Right forelimb (tissue), 1 donor: ENCODE measurements at places on chromosomes 3 and 15.

DNA sequence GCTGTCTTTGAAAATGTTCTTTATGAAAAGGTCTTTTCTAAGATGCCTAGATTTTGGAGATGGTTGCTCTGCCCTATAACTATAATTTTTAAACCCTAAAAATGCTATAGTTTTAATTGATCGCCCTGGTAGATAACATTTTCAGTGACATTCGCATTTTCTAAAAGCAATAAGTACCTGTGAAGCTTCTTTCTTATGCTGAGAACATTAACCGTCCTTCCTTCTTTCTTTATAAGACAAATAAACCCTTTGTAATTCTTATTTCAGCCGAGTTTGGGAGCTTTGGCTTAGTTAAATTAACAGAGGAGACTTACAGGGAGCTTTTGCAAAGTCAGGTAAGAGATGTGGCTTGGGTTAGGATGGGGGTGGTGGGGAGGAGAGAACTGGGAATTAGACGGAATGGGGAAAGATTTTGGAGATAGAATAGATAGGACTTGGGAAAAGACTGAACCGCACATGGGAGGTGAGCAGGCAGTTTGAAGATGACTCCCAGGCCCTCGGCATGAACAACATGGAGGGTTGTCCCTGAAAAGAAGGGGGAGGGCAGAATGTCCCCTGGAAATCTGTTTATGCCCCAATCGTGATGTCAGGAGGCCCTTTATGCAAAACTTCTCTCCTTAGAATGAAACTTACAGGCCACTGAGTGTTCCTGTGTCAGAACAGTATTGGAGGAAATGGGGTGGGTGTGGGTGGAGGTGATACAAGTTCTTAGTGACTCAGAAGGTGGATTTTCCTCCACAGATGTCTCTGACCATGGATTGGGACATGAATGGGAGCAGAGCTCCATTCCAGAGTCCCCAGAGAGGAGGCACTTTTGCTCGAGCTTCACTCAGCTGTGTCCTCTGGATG, 76.2 kb upstream of the LARS2 start:
- no peak for DNase-seq

GRCh38 chr15:25714538-25714840, 148.6 kb downstream of the ATP10A start:
- peak; percentile 3 for DNase-seq

DNA sequence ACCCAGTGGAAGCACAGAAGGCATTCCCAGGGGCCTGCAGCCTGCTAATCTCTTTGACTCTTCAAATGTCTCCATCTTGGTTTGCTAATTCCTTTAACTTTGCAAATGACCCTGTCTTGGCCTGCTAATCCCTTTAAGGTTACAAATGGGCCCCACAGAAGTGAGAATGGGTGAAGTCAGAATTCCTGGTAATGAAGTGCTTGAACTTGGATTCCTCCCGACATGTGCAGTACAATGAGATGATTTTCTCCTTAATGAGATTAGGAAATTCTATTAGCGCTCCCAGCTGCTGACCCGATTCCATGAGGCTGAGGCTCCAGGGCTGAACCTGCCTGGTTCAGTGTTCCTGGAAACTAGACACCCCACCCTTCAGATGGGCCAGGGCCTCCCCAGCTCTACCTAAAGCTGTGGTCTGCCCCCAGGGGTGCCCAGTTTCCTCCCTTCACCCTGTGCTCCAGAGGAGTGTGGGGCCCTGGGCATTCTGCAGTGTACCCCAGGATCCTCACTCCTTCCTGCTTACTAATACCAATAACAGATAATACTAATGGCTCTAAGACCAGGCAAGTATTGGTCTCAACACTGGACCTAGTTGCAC, 47.4 kb downstream of the SCN5A start:
- no peak for DNase-seq

GRCh38 chr3:21682206-21682605, 68.8 kb downstream of the ZNF385D start:
- DNase-seq, result no peak

DNA sequence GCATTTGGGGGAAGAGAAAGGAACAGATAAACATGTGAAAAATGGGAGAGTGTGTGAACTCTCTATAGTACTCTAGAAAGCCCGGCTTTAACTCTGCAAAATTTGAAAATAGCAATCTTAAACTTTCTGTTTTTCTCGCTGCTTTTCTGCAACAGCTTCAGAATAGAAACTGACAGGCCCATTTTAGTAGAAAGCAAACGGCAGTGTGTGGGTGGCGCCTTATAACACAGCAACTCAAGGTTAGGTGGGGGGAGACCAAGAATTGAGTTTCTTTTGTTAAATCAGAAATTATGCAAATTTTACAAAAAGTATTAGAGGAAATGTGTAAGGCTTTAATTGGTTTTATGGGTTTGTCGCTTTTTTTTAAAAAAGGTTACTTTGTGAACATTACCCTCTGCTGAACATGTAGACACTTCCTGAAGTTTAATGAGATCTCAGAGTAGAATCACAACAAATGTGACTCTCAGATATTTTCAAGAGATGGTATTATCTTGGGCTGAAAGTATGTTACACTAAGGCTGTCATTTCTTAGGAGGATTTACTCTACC, 107.0 kb downstream of the PTPRG start:
- no peak for DNase-seq

GRCh38 chr3:134477002-134477401, 8.8 kb downstream of the ANAPC13 start:
- DNase-seq, result no peak

DNA sequence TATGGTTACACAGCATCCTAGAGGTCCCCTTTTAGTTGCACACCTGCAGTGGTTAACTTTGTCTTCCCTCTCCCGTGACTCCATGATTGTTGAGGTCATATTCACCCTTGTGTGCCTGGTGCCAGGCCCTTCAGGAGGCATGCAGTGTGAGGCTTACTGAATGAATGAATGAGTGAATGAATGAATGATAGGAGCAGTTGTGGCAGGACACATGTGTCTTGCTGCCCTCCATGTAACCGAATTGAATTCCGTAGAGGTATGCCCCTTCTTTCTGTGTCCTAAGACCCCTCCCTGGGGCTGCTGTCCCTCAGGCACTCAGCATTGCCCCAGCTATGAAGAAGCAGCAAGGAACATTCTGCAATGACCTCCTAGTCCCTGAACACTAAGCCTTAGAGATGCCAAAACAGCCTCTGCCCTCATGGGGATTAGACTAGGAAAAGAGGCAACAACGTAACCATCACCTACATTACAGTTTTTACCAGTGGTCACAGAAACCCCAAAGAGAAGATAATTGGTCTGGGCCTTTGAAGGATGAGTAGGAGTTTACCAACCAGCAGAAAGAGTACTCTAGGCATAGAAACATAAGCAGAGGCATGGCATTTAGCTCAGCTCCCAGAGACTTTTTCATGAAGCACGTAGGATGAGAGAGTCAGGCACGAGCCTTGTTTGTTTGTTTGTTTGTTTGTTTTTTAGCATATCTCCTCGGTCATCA, 22.5 kb upstream of the CPNE9 start:
- no peak for DNase-seq

GRCh38 chr3:134362221-134362620, 12.0 kb downstream of the AMOTL2 start:
- DNase-seq, result peak; percentile 39

GRCh38 chr3:30302027-30302426, 304.4 kb upstream of the TGFBR2 start:
- DNase-seq, result no peak

DNA sequence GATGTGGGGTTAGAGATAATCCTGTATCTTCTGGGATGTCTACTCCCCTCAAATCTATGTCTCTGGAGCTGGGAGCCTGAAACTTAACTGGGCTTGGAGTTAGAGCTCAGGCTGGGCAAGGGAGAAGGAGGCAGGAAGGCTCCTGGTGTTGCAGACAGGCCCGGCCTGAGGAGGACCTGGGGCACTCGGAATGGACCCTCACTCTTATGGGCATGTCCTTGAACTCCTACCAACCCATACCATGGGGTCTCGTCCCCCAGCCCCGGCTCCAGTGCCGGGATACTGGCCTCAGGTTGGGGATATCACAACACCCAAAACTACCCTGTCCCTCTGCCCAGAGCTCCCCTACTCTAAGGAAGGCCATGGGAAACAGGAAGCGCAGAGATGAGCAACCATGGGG, 45.2 kb downstream of the SCN5A start:
- no peak for DNase-seq

GRCh38 chr3:132786890-132787289, 64.7 kb upstream of the NPHP3 start:
- no peak for DNase-seq

GRCh38 chr3:128784232-128784631, 58.2 kb downstream of the RAB7A start:
- no peak for DNase-seq

DNA sequence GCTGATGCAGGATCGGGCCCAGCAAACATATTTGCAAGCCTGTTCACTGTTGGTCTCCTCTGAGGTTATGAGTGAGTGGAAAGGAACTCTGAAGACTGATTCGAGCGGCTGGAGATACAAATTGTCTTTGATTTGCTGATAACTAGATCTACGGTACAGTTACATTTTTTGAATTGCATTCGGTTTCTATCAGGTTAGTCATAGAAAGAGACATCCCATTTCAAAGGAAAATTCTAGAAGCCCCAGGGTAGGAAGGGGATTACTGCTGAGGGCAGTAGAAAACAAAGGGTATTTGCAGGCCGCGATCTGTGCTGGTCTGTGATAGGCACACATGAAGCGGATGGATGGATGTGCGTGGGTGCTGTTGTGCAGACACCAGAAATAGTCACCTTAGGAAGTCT, 228.4 kb downstream of the ITPR1 start:
- DNase-seq, result no peak

DNA sequence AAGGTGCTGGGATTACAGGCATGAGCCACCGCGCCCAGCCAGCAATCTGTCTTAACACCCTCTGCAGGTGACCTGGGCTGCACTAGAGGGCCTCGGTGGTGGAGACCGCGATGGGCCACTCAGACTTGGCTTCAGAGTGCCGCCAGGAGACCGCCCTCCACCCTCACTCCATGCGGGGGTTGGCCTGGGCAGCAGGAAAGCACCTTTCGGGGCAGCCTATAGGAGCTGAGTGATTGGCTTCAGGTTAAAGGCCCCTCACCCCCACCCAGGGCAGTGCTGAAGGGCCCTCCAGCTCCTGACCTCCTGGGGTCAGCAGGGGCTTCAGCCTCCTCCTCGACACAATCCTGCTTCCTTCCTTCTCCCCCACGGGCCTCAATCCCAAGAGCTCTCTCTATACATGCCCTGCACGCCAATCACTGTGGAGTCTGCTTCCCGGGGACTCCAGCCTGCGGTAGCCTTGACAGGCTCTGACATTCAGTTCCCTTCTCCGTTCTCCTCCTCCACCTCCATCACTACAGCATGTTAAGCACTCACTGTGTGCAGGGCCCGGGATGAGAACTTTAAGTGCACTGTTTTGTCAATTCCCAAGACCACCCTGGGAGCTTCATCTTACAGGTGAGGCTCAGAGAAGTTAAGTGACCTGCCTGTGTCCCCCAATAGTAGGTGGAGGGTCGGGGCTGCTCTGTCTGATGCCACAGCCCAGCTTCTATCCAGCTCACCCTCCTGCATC, 225.3 kb downstream of the XXYLT1 start:
- DNase-seq, result peak; percentile 24

DNA sequence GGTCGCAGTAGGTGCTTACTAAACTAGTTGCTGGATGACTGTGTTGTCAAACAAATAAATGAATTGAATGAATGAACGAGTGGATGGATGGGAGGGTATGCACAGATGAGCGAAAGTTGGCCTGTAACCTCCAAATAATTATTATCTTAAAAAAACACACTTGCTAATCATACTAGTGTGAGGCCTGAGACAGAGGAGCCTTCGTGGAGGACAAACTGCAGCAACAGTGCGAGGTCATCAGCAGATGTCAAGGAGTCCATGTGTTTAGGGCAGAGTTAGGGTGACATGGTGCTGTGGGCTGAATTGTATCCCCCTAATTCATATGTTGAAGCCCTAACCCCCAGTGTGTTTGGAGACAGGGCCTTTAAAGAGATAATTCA, 24.4 kb downstream of the CORO2B start:
- no peak for DNase-seq

DNA sequence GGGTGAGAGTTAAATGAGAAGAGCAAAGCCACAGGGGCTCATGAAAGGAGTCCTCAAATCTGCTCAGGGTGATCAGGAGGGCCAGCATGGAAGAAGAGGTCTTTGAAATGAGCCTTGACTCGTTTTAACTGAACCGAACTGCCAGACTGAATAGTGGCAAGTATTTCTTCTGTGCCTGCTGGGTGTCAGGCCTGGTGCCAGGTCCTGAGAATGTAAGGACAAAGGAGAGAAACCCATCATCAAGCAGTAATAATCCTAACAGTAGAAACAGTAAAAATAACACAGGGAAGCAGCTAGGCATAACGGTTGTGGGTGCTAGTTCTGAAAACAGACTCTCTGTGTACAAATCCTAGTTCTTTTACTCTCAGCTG, 40.4 kb upstream of the SMAD3 start:
- DNase-seq, result no peak

- DNase-seq, result no peak
Observed at GRCh38 chr3:5138214-5138981, 16.3 kb downstream of the ARL8B start.

- no peak for DNase-seq
Observed at GRCh38 chr15:61621146-61621545, 392.0 kb upstream of the RORA start.

GRCh38 chr15:98551936-98552562, 96.3 kb upstream of the IGF1R start:
- no peak for DNase-seq

GRCh38 chr3:38067508-38068233, 28.7 kb downstream of the DLEC1 start:
- DNase-seq, result no peak

- no peak for DNase-seq
Observed at GRCh38 chr15:50049871-50050270, 69.2 kb downstream of the ATP8B4 start.

- no peak for DNase-seq
Observed at GRCh38 chr3:133208184-133208583, 170.0 kb downstream of the TMEM108 start.

GRCh38 chr15:60898896-60899295, 330.2 kb downstream of the RORA start:
- no peak for DNase-seq

DNA sequence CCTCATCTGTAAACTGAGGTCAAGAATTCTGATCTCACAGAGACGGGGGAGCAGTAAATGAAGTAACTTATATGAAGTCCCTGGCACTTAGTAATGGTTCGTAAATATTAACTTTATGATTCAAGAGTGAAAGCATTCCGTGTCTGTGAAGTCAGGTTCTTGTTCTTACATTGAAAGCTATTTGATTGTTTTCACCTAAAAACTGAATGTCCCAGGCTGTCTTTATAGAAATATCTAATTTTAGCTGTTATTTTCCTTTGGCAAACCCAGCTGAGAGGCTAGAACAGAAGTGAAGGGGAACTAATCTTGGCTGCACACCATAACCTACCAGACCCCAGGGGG, 84.5 kb downstream of the CHSY1 start:
- no peak for DNase-seq

DNA sequence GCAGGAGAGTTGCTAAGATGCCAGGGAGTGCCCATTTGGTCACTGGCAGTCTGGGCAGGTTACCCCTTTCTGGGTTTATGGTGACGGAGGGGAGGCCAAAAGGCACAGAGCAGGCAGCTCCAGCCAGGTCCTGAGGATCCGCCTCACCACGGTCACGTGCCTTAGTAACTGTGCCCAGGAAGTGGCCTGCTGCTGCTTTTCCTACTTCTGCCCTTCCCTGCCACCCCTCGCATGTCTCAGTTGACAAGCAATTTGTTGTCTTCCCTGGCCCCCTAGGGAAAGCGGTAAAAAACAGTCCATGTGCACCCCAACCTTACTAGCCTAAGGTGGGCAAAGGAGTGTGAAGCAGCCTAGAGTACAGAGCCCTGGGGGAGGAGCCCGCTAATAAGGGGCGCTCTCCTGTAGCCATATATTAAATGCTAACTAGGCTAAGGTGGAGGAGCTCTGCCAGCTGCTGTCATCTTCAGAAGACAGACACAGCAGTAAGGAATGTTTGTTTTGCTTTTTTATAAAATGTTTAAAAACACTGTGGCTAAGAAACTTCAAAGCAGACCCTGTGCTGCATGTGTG, 9.1 kb upstream of the LIPH start:
- DNase-seq, result no peak
